NB4 (cell line): ENCODE measurements at places on chromosomes 5 and 9.

GRCh38 chr5:2783223-2783622, 31.7 kb upstream of the IRX2 start:
- peak; percentile 21 for DNase-seq

- no peak for DNase-seq
These were observed 60.7 kb downstream of the NSD1 start for GRCh38 chr5:177194268-177194667.

DNA sequence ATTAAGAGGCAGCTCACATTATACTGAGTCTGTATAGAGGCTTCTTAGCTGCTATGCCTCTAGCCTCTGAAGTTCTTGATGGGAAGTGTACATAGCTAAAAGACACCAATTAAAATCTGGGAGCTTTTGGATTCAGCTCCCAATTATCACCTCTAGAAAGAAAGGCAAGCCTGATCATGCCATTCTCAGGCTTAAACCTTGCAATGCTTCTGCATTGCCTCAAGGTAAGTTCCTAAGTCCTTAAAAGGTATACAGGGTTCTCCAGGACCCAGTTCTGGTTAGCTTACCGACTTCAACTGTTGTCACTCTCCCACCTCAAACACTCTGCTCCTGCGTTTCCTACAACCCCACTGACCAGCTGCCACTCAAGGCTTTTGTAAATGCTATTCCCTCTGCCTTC, 17.5 kb upstream of the CCL28 start:
- DNase-seq: no peak

GRCh38 chr5:14510880-14511279, 70.7 kb upstream of the OTULINL start:
- DNase-seq: no peak

GRCh38 chr9:108813951-108814601, 41.7 kb downstream of the ACTL7B start:
- peak; percentile 53 for DNase-seq

- peak; percentile 30 for DNase-seq
These were observed 152.4 kb downstream of the LRRC70 start for GRCh38 chr5:62731022-62731421.

DNA sequence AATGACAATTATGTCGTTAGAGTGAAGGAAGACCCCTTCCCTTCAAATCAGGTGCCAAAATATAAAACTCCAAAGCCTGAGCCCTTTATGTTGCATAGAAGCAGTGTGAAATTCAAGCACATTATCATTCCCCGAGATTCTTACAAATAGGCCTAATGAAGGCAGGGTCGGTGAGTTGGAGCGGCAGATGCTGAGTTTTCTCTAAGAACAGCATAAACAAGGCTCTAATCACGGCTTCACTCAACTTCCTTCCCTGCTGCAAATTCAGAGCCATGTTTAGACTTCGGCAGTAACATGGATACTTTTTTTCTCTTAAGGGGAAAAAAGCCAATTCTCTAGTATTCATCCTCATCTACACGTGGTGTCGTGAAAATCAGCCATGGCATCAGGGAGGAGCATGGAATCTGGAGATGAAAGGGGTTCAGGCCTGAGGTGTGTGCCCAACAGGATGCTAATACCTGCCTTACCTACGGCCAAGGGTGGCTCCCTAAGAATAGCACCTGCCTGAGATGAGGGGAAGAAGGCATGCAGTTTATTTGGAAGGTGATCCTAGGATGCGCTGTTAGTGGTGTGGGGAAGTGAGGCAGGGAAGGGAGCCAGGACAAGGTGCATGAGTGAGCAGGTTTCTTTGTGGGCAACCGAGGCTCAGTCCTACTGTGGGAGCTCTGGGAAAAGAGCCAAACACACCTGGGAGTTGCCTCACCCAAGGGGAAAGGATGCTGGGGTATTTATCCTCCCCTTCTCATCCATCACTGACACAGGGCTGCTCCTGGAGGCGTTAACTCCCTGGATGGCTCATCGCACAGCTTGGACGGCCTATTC, 146.8 kb upstream of the TBC1D2 start:
- no peak for DNase-seq

DNA sequence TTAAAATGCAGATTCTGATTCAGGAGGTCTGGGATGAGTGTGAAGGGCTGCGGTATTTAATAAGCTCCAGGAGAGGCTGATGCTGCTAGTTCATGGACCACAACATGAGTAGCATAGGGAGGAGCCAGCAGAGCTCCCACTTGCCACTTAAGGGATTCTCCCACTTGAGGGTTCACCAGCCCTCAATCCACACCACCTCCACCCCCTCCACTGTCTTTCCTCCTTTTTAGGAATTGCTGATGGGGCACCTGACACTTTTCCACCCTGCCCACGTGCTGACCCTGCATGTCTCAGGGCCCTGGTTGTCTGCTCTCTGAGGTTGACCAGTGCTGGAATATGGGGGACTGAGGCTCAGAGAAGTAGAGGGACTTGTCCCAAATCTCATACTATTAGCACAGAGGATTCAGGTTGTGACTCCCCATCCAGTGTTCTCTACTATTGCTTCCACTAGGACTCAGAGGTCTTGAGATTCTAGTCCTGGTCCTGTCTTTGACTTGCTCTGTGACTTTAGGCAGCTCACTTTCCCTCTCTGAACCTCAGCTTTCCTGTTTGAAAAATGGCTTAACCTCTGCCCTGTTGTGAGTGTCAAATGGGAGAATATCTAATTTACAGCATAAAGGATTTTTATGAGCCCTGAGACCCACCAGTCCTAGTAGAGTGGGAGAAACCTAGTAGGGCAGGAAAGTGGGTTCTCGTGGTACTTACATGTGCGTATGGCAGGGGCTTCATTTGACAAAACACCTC, 72.9 kb downstream of the PPARGC1B start:
- no peak for DNase-seq

DNA sequence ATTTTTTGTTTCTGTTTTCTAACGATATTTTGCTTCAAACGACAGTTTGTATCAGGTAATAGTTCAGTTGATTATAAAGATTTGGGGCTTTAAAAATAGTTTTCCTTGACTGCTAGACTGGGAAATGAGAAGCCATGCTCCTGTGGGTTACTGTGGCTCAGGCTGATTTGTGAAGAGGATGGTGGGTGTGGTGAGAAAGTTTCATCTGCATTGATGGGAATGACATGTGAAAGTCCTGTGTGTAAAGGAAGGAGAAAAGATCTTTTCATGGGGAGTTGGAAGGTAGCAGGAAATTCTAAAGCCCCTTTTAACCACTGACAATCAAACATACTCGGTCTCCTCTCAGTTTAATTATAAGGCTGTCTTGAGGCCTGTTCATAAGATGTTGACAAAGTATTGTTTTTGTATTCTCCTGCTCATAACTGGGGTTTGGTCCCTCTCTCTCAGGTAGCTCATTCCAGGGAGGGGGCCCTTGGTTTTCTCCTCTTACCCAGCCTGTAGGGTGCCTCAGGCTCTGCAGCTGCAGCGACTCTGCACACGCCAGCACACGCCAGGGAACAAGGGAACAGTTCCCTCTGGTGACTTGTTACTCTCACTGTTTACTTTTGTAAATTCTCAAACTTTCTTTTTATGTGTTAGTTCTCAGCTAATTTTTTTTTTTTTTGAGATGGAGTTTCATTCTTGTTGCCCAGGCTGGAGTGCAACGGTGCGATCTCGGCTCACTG, 91.6 kb downstream of the CARTPT start:
- DNase-seq: no peak

GRCh38 chr9:138059196-138059595, 181.6 kb downstream of the CACNA1B start:
- no peak for DNase-seq

- DNase-seq: no peak
These were observed 105.6 kb upstream of the TXNDC8 start for GRCh38 chr9:110443146-110443865.

- no peak for DNase-seq
These were observed 709.2 kb upstream of the DMAC1 start for GRCh38 chr9:8508671-8509290.

DNA sequence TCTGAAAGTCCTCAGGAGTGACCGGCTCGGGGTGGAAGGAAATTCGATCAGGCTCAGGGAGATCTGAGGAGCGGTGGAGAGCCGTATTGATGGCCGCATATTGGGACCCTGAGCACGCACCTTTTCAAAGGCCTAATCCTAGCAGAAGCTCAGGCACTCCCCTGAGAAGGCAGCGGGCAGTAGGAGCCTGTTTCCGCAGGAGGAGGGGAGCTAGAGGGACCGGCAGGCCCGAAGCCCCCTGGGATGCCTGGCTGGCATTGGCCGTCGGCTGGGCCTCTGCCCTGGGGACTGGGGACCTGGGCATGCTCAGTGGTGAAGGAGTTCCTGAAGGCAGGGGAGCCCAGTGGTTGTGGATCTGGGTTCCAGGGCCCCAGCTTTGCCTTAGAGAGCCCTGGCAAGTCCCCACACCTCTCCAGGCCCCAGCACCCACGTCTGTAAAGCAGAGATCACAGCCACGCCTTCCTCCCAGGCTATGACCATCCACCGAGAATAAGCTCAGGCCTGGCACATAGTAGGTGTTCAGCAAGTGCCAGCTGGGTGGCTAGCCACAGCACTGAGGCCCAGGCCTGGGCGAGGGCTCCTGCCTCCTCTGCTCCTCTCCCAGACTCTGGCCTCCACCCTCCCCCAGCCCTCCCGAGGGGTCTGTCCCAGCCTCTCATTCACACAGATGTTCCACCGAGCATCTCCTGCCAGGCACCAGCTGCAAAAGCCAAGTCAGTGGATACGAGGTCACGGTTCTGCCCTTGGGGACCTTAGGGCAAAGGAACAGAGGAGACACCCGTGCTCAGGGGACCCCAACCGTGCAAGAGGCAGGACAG, 17.2 kb upstream of the QRFP start:
- DNase-seq: no peak

DNA sequence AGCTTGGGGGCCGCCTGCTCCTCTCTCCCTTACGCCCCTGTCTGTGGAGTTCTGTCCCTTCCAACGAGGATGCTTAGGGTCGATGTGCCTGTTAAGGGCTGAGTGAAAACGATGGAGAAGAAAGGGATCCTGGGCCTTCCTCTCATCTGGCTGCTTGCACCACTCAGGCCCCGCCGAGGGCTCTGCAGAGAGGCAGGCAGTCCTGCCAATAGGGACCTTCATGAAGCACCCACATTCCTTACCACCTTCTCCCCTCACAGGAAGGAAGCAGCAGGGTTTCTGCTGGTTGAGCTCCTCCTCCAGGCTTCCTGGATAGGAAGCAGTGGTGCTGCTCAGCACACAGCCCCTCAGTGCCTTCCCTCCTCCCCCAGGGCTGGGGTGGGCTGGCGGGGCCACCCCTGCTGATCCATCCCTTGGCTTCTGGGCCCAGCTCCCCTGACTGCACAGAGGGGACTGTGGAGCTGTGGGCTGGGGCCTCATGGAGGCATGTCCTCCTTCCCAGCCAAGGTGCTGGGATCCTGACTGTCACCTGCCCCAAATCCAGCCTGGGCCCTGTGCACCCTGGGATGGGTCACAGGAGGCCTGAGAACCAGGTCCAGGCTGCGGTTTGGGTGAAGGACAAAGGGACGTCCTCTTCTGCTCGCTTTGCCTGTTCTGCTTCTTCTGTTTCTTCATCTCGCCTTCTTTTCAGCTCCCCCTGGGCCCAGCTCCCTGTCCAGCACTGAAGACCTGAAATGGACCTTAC, 50.5 kb downstream of the AHRR start:
- DNase-seq: peak; percentile 95

DNA sequence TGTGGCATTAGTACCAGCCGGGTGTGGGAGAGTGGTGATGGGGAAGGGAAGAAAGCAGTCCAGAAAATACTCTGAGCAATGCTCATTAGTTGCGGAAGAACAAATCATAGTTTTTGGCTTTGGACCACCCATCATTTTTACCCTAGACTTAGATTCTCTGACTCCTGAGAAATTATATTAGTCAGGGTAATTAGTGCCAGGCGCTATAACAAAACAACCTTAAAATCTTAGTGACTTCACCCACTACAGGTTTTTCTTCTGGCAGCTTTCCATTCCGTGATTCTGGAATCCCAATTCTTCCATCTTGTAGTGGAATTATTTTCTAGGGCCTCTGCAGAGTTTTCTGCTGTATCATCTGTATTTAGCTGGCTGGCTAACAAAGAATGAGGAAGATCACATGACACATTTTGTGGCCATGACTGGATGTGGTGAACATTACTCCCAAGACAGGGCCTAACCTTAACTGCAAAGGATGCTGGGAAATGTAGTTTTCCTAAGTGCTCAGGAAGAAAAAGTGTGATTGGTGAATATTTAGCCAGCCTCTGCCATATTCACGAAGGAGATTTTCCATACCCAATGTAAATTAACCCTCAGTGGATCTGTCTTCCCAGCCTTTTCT, 373.0 kb upstream of the MEF2C start:
- peak; percentile 52 for DNase-seq

GRCh38 chr5:120767178-120767820, 303.2 kb downstream of the PRR16 start:
- DNase-seq: peak; percentile 2

GRCh38 chr9:12814877-12815237, 40.0 kb downstream of the LURAP1L start:
- no peak for DNase-seq

DNA sequence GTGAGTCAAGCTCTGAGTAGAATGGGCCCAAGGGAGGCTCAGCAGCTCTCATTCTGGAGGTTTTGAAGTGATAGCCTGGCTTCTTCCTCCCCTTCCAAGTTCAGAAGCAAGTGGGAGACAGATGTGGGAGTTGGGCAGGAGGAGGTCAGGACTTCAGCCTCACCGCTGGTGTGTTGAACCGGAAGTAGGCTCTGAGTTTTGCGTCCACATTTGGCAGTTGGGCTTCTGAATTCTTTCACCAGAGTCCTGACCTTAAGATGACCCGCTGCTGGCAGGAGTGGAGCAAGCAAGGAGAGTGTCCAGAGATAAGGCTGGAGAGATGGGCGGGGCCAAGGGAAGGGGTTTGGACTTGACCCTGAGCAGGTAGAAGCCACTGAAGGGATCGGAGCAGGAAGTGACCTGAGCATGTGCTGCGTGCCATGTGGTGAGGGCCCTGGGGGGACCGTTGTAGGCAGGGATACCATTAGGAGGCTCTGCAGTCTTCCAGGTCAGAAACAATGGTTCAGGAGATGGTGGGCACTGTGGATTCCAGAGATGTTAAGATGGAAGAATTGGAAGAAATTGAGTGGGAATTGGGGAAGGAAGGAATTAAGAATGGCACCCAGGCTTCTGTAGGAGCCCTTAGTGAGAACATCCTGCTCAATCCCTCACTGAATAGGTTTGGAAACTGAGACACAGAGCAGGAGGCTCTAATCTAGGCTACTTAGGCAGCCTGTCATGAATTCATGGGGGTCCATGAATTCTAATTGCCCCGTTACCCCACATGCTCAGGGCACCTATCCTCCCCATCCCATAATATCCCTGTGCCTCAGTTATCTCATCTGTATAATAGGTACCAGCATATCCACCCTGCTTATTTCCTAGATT, 25.9 kb downstream of the GALNT12 start:
- DNase-seq: no peak

GRCh38 chr5:94969174-94969573, 315.7 kb downstream of the MCTP1 start:
- DNase-seq: peak; percentile 52
